ENCODE measurements at places on chromosomes 7 and 10.

GRCh38 chr7:105118612-105119600 is 104.9 kb downstream of the KMT2E start:
- no peak for DNase-seq

- no peak for DNase-seq
Observed at GRCh38 chr7:69691327-69691726, 93.1 kb downstream of the AUTS2 start.

DNA sequence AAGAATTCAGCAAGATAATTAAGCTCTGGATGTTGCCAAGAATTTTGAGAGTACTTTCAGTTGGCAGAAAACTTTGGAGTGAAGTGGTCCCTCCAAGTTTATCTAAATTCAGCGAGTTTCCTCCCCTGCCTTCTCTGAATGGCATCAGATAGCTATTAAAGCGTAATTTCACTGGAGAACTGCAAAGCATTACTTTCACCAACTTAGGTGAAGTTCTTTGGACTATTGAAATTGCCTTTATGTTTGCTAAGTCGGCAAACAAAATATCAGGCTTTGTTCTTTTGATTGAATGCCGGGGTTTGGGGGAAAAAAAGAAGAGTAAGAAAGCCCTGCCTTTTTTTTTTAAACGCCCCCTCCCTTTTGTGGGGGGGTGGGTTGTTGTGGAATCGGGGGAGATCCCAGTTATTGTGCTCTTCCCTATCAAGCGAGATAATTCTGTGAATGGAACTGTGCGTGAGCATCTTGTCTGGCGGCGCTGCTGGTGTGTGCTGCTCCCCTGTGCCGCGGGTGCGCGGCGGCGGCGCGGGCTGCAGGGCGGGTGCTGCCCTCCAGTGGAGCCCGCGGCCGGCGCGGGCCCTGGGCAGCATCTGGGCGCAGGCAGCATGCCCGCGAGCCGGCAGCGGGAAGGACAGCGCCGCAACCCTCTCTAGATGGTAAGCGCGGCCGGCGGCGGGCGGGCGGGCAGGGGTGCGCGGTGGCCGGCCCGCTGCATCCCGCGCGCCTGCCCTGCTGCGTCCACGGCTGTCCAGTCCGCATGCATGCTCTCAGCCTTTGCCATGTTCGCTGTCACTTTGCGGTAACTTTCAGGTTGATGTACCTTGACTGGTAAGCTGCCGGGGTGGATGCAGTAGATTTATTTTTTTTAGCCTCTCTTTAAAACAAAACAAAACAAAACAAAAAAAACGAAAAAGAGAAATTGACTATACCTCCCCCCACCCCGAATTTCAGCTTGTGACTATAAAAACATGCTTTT is 176.5 kb downstream of the TCF7L2 start:
- DNase-seq = peak; percentile 38

DNA sequence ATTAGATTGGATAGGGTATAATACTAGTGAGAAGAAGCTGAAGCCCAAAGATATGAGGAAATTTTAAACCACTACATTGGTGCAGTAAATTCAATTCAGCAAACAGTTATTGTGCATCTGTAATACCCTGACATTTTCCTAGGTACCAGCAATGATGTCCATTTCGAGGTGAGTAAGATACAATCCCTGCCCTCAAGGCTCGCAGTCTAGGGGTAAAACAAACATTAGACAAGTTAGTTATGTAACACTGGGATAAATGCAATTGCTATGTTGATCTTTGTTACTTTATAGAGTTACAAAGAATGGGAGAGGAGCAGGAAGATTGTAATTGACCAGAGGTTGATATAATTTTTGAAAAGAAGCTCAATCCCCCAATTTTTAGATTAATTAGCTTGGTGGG is 168.1 kb downstream of the PRKG1 start:
- DNase-seq = no peak

- no peak for DNase-seq
Observed at GRCh38 chr10:94105226-94105625, 111.5 kb downstream of the PLCE1 start.

- DNase-seq = peak; percentile 71
Observed at GRCh38 chr7:150502519-150502918, 12.2 kb upstream of the GIMAP7 start.

GRCh38 chr7:131620673-131621609 is 64.5 kb upstream of the PODXL start:
- no peak for DNase-seq

- DNase-seq = no peak
Observed at GRCh38 chr7:21706131-21706530, 163.3 kb downstream of the DNAH11 start.

DNA sequence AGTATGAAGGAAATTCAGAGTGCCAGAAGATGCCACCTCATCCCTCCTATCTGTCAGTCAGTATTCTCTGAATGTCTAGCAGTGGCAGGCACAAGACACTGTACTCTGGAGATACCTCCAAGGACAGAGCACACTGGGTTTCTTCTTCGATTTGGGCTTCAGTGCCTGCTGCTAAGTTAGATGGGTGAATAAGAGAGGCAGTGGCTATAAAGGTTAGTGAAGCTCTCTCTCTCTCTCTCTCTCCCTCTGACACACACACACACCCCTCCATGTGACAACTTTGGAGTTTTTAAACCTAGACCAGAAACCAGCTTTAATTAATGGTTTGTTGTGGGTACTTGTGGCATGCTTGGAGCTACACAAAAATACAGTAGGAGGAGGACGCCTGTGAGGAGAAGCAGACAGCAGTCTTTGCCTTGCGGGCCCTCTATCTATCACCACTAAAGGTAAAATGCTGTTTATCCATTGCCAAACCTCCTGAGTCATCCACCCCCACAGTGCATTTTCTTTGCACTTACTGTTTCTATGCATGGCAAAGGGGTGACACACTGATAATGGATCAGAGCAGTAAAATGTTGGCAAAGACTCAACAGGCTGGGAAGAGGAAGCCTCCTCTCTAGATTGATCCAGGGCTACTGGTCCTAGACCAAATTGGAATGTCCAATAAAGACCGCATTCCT is 102.5 kb downstream of the TRIL start:
- DNase-seq = no peak

DNA sequence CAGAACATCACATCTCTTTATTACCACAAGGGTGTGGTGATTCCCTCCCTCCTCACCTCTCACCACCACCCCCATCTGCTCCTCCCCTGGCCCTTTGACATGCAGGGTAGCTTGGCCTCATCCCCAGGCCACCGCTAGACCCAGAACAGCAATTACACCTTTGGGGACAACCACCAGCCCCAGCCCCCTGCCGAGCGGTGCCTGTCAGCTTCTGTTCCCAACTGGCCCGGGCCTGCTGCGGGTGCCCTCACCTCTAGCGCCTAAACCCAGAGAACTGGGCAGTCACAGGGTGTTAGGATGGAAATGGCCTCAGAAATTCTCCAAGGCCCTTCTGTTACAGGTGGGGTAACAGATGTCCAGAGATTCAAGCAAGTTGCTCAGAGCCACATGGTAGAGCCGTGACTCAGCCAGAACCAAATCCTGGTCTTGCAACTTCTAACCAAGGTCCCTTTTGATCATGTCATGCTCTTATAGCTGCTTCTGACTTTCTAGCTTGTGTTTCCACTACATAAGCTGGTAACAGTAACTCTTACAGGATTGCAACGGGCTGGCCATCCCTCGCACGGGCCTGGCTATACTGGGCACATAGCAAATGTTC is 78.0 kb downstream of the PRKAG2 start:
- no peak for DNase-seq

DNA sequence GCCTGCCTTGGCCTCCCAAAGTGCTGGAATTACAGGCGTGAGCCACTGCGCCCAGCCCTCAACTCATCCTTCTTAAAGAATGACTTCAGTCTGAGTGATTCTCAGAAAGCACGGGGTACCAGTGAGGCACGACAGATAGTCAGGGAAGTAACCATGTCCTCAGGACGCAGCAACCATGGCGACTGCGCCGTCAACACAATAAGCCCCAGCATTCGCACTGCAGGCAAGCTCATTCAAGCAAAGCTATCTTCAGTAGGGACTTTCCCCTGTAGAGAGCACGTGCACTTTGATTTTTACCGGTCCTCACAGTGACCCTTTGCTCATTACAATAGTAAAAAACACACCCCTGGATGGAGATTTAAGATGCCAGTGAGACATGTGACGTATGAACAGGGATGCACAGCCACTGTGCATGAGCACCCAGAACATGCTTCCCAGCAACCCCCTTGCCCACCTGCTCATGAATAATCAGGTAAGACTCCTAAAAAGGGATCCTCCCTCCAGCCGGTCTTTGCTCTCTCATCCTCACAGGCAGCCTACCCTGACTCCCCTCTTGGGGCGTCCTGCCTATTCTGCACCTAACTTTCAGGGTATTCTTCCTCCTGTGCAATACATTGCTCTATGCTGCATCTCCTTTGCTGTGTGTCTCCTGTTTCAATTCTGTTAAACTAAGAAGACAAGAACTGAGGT is 9.1 kb downstream of the WDR86 start:
- no peak for DNase-seq

DNA sequence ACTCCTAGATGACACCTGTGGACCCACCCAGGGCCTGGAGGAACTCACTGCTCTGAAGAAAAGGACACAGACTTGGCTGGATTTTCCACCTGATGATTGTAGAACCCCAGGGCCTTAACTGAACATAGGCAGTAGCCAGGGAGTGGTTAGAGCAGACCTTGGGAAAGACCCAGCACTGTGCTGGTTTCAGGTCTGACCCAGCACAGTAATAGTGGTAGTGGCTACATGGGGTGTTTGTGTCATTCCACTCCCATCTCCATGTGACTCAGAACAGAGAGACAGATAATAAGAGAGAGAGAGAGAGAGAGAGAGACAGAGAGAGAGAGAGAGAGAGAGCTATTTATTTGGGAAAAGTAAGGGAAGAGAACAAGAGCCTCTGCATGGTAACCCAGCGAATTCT is 239.1 kb upstream of the MEOX2 start:
- no peak for DNase-seq

DNA sequence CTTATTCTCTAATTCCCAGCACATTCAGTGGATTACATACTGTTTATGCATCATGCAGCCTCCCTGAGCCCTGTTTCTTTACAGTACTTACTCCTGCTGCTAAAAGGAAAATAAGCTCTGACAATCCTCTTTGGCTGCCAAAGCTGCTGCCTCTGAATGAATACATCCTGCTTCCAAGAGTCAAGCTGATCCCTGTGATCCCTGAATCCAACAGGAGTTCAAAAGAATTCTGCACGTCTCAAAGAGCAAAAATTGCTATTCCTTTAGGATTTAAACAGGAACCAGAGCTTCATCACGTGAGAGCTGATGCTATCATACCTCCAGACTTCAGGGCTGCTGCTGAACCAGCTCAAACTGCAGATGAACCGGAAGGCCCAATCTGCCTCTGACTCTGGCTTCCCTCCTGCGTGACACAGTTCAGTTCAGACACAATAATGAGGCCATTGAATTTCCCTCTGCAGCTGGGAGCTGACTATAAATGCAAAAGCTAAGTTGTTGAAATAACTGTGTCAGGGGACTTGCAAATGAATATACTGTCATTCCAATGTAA is 851.0 kb upstream of the PHF14 start:
- no peak for DNase-seq

- no peak for DNase-seq
Observed at GRCh38 chr10:77821551-77821950, 105.0 kb downstream of the DLG5 start.

DNA sequence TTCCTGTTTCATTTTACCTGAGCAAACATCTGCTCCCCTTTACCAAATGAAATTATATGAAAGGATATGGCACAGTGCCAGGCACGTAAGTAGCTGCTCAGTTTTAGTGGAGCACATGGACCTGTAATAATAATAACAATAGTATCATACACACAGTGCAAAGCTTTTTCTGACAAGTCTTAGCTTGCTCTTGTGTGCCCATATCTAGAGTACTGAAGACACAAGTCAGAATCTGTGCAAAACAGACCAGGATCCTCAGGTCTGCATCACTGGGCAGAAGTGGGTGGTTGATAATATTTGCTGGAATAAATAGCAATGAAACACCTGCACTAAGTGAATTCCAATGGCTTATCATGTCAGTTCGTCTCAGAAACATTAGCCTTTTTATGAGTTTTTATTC is 85.5 kb upstream of the DKK1 start:
- no peak for DNase-seq

DNA sequence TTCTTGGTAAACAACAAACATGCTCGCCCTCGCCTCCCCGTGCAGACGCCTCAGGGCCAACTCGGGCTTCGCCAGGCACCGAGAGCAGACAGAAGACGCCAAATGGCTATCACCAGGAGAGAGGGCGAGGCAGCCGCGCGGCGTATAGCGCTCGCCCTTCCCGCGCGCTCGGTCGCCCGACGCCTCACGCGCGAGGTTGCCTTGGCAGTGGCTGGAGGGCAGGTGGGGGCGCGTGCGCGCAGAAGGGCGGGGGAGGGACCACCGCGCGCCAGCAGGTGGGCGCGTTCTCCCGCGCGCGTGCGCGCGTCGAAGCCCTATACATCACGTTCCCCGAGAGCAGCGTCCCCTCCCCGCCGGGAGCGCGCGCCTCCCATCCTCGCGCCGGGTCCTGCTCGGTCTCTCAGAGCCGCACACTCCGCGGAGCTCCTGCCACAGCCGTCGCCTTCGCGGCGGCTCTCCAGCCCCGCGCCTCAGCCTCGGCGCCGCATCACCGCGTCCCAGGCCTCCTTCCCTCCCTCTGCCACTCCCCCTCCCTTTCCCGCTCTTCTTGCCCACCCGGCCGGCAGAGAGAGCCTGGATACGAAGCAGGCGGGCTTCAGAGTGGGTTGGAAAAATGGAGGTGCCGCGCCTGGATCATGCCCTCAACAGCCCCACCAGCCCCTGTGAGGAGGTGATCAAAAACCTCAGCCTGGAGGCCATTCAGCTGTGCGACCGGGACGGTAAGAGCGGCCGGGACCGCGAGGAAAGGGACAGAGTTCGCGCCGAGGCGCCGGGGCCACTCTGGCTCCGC is at the start of gene PHYHIPL:
PHYHIPL (plus strand) TSS at position 403 of the 790 bp plus-strand sequence; CDS start at position 614, 211 bp downstream.
- no peak for DNase-seq

DNA sequence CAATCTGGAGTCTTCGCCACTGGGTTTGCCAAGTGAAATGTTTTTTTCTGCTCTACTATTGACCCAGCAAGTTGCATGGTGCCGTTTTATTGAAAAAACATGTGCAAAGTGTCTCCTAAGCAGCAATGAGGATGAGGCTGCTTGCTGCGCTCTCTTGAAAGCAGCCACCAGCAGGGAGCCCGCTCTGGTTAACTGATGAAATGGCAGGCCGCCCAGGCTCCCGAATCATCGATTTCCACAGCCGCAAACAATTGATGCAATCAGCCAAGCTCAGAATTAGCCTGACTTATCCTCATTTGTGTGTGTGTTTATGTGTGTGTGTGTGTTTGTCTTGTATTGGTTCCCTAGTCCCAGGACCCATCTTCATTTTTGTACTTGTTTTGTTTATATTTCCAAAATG is 22.2 kb upstream of the LYZL1 start:
- DNase-seq = no peak

DNA sequence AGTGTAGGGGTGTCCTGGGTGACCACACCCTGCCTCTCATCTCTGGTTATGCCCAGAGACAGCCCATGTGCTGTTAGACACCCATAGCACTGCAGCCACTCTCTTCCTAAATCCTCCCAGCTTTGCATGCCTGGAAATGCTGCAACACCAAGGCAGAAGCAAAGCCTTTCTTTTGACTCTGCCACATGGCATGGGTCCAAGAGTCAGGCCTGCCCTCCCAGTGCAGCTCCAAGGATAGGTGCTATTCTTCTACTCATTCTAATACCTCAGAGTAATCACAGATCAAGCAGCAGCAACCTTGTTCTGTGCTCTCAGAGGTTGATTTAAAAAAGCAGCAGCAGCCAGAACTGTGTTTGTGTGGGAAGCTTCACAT is 23.4 kb downstream of the FRMPD2 start:
- no peak for DNase-seq

GRCh38 chr7:108007261-108007660 is 4.3 kb upstream of the LAMB1 start:
- DNase-seq = no peak

- DNase-seq = no peak
Observed at GRCh38 chr7:16817536-16817935, 12.7 kb upstream of the AGR2 start.

All from activated naive CD4-positive, alpha-beta T cell treated with anti-CD3 and anti-CD28 coated beads, Interleukin-2, amount 10 ng/mL, durations not matched to agents 7 days and 5 days (primary cell).